ENCODE measurements at places on chromosomes 4 and X.

- no peak for DNase-seq
Measured at GRCh38 chr4:88162626-88163025, 4.2 kb upstream of the ABCG2 start.

- no peak for DNase-seq
Measured at GRCh38 chr4:166128403-166128802, 255.4 kb downstream of the TLL1 start.

GRCh38 chrX:25028726-25029125 lies 13.0 kb upstream of the ARX start:
- DNase-seq, result no peak

GRCh38 chr4:37584493-37585060 lies 101.6 kb downstream of the RELL1 start:
- no peak for DNase-seq

DNA sequence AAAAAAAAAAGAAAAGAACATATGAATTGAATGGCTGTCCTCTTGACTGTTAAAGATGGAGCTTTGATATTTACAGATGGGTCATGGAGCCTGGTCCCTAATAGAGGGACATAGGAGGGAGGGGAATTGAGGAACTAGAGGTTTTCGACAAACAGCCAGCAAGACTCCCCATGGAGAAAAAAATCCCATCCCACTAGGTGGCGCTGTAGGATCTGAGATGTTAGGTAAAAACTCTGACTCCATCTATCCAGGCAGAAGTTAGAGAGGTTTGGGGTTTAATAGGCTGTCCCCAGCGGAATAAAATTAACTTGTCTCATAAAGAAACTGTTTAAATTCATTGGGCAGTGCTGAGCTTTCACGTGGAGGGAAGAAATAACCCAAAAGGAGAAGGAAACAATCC lies 45.9 kb downstream of the HMGB2 start:
- peak; percentile 57 for DNase-seq

- DNase-seq, result no peak
Measured at GRCh38 chrX:95836517-95836916, 848.1 kb upstream of the DIAPH2 start.

DNA sequence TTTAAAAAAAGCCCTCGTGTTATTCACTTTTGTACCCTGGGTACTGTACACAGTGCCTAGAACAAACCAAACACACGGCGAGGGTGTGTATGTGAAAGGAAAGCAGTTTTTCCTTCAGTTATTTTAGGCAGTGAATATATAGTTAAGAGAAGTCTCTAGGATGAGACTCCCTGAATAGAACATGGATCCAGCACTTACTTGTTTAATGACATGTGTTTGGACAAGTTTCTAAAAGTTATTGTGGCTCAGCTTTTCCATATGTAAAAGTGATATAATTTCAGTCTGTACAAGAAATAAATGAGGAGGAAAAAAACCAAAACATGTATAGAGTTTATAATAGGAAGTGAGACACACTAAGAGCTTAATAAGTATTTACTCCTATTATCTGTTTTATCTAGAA lies 273.2 kb downstream of the ADGRL3 start:
- no peak for DNase-seq

DNA sequence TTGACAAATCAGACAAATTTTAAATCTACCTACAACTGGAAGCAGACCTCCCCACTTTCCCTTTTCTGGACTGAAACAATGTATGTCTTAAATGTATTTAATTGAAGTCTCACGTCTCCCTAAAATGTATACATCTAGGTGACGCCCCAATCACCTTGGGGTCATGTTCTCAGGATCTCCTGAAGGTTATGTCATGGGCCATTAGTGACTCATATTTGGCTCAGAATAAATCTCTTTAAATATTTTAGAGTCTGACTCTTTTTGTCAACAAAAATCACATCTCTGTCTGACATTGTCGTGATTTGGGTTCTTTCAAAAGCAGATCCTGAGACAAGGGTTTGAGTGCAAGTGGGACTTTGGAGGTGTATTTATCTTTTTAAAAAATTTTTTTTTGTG lies 26.2 kb upstream of the BOD1L1 start:
- DNase-seq, result no peak

DNA sequence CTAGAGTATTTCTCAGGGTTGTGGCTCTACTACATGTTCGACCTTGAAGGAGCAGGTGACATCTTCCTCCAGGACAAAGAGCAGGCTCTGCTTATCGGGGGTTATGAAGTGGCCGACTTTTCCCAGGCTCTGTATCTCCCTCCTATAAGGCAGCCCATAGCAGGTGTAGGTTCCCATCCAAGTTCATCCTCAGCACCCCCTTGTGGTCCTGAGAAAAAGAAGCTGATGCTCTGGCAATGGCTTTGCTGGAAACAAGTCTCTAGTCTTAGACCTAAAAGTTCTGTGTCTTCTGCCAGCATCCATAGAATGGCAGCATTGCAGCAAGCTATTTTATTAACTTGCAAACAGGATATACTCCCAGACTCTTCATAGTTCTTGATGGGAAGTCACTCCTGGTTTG lies 836.6 kb upstream of the PRKX start:
- no peak for DNase-seq

DNA sequence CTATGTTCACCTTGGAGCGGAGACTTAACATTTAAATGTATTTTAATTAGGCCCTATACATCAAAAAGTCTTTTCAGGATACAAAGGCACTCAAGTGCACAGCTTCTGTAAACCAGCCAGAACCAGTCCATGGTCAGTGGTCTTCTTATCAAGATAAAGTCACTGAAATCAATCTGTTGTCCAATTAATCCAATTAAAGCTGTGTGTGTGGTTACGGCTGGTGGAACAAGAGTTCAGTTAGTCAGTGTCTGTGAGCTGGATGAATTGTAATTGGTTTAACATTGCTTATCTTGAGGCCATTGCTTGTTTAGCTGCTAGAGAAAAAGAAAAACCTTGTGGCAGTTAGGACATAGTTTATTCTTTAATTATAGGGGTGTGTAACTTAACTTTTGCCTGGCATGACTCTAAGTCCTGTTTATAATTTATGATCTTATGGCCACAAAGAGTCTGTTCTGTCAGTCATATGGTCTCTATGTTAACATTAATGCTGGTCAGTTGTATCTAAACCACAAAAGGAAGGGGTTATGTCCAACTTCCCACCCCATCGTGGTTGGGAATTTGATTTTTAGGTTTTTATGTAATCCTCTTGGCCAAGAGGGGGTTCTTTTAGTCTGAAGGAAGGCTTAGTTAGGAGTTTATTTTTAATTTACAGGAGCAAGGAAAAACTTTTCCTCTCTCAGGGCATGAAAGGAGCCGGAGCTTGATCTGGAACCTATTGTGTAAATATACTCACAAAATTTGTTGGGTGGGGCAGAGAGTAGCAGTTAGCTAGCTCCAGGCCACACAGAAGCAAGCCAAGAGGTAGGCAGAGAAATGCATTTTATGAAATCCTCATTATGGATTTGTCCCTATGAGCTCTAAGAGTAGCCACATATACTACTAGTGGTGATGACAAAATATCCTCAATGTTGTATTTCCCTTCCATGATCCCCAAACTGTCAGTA lies 665.7 kb upstream of the ACTRT1 start:
- DNase-seq, result no peak

DNA sequence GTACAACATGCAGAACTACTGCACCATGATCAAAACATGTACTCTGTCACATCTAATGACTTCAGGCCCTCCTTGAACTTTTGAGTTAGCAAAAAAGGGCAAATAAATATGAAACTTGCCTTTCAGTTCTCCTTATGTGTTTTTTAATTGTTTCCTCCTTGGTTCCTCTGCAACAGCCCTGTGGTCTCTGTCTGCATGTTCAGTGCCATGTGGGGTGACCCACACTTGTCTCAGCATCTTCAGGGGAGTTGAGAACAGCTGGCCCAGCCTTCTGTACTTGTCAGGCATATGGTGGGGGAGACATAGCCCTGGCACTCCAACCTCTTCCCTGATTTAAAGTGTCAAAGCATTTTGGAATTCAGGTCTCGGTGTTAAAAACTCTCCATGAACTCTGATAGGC lies 188.0 kb upstream of the PGRMC2 start:
- no peak for DNase-seq

DNA sequence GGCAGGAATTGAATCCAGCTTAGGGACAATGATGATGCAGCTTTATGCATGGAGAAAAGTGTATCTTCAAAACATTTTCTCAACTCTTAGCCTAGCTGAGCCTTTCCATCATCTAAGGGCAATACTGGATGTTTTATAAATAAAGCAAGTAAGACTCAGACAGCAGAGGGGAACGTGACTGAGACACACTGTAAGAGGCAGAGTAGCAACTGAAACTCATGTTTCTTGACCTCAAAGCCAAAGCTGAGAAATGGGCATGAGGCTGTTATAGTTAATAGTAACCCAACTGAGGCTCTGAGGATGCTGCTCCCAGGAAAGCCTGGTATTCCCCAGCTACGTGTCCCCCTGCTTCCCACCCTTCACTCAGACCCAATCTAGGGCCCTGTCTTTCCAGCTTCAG lies 44.6 kb downstream of the ARHGEF9 start:
- no peak for DNase-seq

GRCh38 chr4:108730579-108730978 lies 32.3 kb downstream of the ETNPPL start:
- no peak for DNase-seq

DNA sequence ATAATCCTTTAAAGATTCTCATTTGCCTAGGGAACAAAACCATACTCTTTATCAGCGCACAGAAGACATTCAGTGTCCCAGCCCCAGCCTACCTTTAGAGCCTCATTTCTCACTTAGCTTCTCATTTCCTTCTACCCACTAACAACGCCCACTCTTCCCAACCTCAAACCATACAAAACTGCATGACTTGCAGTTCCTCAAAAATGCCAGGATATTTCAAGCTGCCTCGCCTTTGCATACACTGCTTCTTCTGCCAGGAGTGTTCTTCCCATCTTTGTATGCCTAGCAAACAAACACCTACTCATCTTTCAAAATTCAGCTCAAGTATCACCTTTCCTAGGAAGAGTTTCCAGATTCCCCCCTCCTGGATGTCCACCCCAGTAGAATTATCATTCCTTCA lies 129.9 kb upstream of the ADGRL3 start:
- DNase-seq, result no peak

GRCh38 chr4:147492761-147493160 lies 11.9 kb downstream of the EDNRA start:
- no peak for DNase-seq

- no peak for DNase-seq
Measured at GRCh38 chr4:180811556-180811955, 1431.6 kb upstream of the TENM3 start.

GRCh38 chrX:19462231-19462630 lies 53.1 kb downstream of the MAP3K15 start:
- no peak for DNase-seq

GRCh38 chr4:1566838-1567518 lies 117.1 kb downstream of the FAM53A start:
- no peak for DNase-seq

- no peak for DNase-seq
Measured at GRCh38 chr4:612749-613125, 12.6 kb upstream of the PDE6B start.

DNA sequence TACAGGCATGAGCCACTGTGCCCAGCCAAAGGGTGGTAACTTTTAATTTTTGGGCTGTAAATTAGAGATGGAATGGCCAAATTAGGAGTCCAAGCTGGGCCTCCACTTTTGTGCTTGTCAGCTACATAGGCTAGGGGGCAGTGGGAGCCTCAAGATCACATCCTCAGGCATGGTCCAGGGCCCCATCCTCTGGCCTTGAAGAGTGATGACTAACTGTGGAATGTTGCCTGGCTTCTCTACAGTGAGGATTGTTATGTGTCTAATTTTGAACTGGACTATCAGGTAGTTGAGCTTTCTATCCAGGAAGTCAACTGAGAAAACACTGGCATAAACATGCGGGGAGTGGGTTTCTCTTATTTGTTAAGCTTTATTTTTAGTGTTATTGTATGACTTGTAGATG lies 33.0 kb downstream of the CCNG2 start:
- DNase-seq, result no peak

GRCh38 chrX:64975491-64975890 lies 759 bp downstream of the ZC4H2 start:
- DNase-seq, result peak; percentile 19

- no peak for DNase-seq
Measured at GRCh38 chr4:60452266-60452665, 747.9 kb upstream of the ADGRL3 start.

- no peak for DNase-seq
Measured at GRCh38 chr4:102500352-102500695, 835 bp upstream of the NFKB1 start.

DNA sequence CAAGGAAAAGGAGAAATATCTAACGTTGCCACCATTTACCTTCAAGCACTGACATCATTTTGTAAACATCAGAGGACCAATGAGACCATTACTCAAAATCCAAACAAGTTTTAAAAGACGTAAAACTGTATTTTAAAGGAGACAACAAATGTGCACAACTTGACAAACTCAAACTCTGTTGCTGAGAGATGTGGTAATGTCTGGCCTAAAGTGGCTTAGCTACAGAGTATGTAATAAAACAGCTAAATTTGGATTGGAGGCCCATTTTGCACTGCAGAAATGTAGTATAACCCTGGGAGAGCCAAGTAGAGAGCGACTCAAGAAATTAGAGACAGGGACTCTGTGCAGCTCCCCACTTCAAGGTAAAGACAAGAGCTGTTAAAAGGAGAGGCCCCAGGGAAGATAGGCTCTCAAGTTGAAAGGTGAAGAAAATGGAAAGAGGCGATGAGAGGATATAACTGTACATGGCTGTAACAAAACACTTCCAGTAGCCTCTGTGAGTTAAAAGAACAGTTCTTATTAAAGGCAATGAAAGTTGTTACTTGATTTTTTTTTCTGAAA lies 20.3 kb downstream of the UNC5C start:
- no peak for DNase-seq

GRCh38 chr4:13860126-13860525 lies 232.6 kb upstream of the BOD1L1 start:
- DNase-seq, result no peak

DNA sequence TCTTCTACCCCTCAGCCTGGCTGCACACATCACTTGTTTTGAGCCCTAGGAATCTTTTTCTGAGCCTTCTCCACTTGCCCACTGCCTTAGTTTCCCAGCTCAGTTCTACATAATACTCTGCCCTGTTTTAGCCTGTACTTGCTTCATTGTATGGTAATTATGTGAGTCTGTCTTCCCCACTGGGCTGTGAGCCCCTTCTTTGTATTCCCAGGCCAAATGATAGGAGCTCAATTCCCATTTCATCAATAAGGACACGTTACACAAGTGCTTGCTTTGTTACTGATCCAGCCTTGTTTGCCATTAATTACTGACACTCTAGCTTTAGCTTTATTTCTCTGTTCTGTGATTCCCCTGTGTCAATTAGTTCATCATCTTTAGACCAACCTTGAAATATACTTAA lies 28.1 kb downstream of the KIT start:
- no peak for DNase-seq

DNA sequence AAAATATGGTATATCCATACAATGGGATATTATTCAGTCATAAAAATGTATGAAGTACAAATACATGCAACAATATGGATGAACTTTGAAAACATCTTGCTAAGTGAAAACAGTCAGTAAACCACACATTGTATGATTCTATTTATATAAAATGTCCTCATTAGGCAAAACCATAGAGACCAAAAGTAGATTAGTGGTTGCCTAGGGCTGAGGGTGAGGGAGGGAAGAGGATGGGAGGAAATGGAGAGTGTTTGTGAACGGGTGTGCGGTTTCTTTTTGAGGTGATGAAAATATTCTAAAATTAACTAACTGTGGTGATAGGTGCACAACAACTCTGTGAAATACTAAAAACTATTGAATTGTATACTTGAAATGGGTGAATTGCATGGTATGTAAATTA lies 29.6 kb downstream of the TEX11 start:
- DNase-seq, result no peak
